Tongue (tissue), 3 donors: ENCODE measurements at places on chromosomes 7 and 10. TPM values are rescaled to one million over a fixed set of nuclear protein-coding genes. Genes with fewer than 3 reads are reported as not detected.

Gene ADAM22
- total RNA-seq, result 16.7 TPM

Gene ITPRID1
- total RNA-seq, result 0.92 TPM

Gene NEBL
- total RNA-seq, result 26.2 TPM

Gene ACSM6
- not detected for total RNA-seq

Gene CHAT
- not detected for total RNA-seq

Gene ITGB8
- total RNA-seq, result 27.0 TPM

GRCh38 chr7:22025075-22025474 is 79.4 kb upstream of the CDCA7L start:
- no peak for DNase-seq

DNA sequence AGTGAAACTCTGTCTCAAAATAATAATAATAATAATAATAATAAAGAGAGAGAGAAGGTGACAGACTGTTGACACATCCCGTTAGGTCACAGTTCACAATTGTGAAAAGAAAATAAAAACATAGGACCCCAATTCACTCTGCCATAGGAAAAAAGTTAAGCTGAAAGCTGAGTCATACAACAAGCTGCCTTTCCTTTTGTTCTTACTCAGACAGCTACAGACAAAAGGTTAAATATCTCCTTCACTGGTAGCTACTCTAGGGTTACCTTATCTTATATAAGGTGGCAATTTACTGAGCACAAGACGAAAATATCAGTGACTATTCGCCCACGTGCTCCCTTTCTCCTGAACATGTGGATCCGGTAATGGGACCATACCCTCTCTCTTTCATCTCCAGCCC is 17.5 kb downstream of the TUBAL3 start:
- DNase-seq, result no peak

GRCh38 chr10:34666008-34666704 is 148.9 kb downstream of the PARD3 start:
- DNase-seq, result peak; percentile 88

DNA sequence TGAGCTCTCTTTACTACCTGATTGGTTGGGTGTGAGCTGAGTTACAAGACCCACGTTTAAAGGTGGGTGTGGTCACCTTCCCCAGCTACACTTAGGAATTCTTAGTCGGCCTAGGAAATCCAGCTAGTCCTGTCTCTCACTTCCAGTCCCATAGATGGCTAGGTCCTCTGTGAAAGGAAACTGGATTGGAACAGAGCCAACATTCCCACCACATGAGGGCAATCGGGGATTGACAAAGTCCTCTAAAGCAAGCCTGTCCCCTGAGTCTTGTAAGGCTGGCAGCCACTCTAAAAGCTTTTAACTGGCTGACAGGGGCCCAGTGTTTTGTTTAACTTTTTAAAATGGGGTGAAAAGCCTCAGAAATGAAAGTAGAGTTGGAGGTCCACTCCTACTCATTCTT is 15.1 kb upstream of the CROT start:
- no peak for DNase-seq

GRCh38 chr10:94108200-94108599 is 114.5 kb downstream of the PLCE1 start:
- no peak for DNase-seq

DNA sequence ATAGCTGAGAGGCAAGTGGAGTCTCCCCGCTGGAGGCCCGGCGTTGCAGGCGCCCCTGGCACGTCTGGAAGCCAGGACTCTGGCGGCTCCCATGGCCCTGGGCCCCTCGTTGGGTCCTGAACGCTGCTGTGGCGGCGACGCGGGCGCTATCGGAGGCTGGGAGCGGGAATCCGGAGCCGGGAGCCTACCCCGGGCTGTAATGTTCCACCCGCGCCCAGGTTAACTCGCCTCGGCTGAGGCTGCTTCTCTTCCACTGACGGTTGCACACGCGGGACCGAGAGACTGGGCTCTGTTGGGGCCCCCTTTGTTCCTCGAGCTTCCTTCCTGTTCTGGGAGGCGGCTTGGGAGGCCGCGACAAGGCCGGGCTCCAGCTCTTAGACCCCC is 1.3 kb upstream of the HOXA5 start:
- no peak for DNase-seq

DNA sequence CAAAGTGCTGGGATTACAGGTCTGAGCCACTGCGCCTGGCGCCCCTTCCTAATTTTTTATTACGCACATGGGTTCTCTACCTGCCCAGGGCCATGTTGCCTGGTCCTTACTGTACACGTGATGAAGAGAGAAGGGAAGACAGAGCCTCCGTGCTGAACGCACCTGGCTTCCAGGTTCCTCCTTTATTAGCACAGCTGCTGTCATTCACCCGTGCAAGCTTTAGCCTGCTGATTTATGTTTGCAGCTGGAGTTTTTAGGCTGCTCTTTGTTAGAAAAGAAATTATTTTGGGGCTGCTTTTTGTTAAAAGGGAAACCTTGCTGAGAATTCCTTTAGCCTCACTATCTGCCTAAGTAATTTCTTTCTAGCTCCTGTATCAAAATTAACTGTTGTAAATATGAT is 417.0 kb downstream of the CALN1 start:
- DNase-seq, result peak; percentile 37

GRCh38 chr7:10210000-10210399 is 763.7 kb upstream of the PHF14 start:
- no peak for DNase-seq

- DNase-seq, result no peak
Measured at GRCh38 chr7:101140339-101140699, 13.4 kb downstream of the SERPINE1 start.

GRCh38 chr7:88477976-88478375 is 171.3 kb upstream of the STEAP4 start:
- DNase-seq, result peak; percentile 89

GRCh38 chr10:117360994-117361667 is 14.1 kb downstream of the PDZD8 start:
- DNase-seq, result no peak

- no peak for DNase-seq
Measured at GRCh38 chr7:140049339-140050024, 13.3 kb downstream of the PARP12 start.

- no peak for DNase-seq
Measured at GRCh38 chr7:83451501-83452045, 197.4 kb downstream of the SEMA3E start.
